AML-193 (cell line): ENCODE measurements at places on chromosomes 7 and 10.

GRCh38 chr7:117169907-117170306 is 153.0 kb downstream of the WNT2 start:
- DNase-seq: no peak

- no peak for DNase-seq
Measured at GRCh38 chr10:132916956-132917666, 25.3 kb downstream of the CFAP46 start.

DNA sequence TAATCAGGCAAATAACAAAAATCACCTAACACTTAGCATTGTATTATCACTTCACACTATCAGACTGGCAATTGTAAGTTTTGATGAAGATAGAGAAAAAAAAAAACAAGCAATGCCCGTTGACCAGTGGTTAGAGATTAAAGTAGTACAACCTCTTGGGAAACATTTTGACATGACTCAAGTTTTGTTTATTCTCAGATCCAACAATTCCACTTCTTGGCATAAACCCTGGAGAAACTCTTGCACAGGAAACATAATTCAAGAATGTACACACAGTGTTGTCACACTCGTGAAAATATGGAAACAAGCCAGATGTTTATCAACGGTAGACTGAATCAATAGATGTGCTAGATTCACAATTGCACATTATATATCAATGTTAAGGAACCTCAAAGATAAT is 37.2 kb downstream of the FRMD4A start:
- no peak for DNase-seq

GRCh38 chr10:7027913-7028808 is 382.7 kb downstream of the SFMBT2 start:
- no peak for DNase-seq

DNA sequence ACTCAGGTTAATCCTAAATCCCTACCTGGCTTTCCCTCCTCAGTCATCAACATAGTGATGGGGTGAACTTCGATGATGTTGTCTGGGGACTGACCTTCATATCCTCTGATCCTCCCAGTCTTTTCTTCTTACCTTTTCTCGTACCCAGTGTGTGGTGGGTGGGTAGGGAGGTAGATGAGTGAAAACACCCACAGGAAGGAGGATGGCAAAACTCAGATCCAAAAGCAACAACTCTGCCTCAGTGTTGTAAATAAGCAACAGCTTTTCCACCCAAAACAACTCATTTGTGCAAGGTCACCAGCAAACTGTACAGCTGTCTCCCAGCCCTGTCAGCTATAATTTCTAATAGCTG is 38.6 kb downstream of the VOPP1 start:
- DNase-seq: no peak

GRCh38 chr10:133481657-133482056 is 27.9 kb downstream of the SCART1 start:
- DNase-seq: no peak

DNA sequence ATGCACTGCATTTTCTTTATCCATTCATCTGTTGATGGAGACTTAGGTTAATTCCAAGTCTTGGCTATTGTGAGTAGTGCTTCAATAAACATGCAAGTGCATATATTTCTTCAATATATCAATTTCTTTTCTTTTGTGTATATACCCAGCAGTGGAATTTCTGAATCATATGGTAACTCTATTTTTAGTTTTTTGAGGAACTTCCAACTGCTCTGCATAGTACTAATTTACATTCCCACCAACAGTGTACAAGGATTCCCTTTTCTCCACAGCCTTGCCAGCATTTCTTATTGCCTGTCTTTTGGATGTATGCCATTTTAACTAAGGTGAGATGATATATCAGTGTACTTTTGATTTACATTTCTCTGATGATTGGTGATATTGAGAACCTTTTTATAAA is 145.2 kb downstream of the LYZL1 start:
- no peak for DNase-seq

- DNase-seq: no peak
Measured at GRCh38 chr10:82378146-82378545, 503.2 kb downstream of the NRG3 start.

DNA sequence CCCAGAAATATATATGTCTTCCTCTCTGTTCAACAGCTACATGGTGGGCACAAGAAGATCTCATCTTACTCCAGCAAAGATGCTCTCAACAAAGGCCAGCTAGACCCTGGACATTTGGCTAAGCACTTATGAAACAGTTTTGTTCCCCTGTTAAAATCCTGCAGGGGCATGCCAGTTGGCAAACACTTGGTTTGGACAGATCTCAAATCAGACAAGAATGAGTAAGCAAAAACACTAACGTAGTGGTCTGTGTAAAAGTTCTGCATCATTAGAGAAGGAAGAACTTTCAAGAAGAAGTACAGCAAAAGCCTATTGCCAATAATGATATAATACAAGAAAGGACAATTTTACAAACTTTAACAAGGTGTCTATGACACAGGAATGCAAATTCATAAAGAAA is 125.6 kb downstream of the CALN1 start:
- DNase-seq: no peak

- no peak for DNase-seq
Measured at GRCh38 chr10:72846238-72846637, 47.3 kb upstream of the OIT3 start.

DNA sequence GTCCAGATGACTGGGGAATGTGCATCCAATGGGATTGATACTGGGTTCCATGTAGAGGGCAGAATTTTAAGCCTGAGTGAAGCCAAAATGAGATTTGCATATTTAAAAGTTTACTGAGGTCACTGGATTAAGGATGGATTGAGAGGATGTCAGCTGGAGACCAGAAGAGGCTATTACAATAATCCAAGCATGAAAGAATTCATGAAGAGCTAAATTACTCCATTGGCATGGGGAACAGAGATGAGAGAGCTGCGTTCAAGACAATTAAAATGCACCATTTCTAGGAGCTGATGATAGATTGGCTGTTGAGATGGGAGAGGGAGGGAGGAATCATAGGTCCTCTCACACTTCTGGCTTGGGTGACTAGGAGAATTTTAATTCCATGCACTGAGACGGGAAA is 158.5 kb downstream of the JCAD start:
- DNase-seq: no peak

DNA sequence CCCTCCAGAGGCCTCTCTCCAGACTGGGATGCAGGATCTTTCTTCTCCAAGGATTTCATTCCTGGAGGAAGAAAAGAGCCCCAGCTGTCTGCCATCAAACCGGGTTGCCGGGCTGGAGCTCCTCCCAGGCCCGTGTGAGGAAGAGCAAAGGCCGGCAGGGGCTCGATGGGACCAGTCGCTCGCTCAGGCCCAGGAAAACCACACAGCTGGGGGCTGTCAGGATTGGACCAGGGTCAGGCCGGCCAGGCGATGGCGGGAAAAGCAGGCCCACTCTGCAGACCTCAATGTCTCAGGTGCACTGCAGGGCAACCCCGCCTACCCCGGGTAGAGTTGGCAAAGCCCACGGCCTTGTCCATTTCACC is 98.1 kb upstream of the DNAAF5 start:
- no peak for DNase-seq

GRCh38 chr7:41110186-41110585 is 592.7 kb downstream of the INHBA start:
- DNase-seq: no peak

DNA sequence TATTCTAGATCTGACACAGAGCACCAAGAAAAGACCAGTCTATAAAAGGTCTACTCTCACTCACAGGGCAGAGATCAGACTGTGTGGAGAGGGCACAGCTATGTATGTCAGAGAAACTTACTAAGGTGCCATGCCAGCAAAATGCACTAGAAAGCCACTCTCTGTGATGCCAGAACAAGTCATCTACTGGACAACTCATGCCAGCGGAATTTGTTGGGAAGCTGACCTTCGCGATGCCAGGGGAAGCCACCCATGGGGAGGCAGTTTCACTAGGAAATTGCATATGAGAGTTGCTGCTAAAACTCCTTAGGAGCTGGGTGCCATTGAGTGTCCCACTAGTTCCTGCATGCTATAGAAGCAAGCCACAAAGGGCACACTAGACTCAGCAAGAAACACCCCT is 58.5 kb downstream of the MICU1 start:
- DNase-seq: no peak

- no peak for DNase-seq
Measured at GRCh38 chr10:34791947-34792346, 23.1 kb downstream of the PARD3 start.

DNA sequence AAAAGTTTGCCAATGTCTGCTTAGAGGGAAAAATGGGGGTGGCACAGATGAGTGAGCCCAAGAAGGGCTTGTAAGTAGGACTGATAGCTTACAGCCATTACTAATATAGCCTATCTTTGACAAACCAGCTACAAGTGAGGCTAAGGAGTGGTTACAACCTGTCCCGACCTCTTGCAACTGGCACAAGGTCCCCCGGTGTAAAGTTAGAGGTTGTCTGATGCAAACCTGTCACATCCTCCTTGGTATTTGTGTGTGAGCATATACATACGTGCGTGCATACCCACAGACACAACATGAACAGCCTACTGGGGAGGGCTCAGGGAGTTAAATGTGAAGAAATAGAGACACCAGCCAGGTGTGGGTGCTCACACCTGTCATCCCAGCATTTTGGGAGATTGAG is 14.6 kb downstream of the ADAP1 start:
- DNase-seq: no peak

GRCh38 chr7:132193898-132194297 is 382.4 kb downstream of the PLXNA4 start:
- no peak for DNase-seq

DNA sequence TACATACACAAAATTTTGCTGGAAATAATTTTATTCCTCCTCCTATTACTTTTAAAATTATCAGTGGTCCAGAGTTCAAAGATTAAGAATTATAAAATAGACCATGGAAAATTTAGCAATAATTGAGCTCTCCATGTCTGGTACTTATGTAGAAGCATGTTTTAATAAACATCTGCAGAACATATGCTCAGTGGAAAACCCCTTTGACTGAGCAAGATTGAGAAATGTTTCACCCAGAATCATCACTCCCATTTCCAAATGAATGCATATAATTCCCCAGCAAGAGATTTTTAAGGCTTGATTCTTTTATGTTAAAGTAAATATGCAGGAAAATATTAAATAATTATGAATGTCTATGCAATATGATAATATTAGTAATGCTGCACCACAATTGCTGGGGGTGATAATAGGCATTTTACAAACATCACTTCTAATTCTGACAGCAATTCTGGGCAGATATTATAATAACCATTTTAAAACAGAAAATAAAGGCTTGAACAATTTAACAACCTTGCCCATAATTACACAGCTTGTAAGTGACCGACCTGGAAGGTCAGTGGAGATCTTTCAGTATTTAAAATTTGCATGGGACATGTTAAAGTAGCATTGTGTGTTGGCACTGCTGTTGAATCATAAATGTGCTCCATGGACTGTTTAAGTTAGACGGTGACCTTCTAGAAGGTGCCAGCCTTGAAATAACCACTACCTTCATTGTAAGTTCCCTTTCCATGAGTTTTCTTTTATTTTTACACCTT is 45.6 kb upstream of the TES start:
- DNase-seq: no peak

GRCh38 chr10:76009531-76009930 is 578.1 kb downstream of the LRMDA start:
- no peak for DNase-seq

GRCh38 chr7:70926666-70927065 is 205.3 kb upstream of the GALNT17 start:
- DNase-seq: no peak

- no peak for DNase-seq
Measured at GRCh38 chr10:103758294-103758681, 97.1 kb downstream of the SH3PXD2A start.

DNA sequence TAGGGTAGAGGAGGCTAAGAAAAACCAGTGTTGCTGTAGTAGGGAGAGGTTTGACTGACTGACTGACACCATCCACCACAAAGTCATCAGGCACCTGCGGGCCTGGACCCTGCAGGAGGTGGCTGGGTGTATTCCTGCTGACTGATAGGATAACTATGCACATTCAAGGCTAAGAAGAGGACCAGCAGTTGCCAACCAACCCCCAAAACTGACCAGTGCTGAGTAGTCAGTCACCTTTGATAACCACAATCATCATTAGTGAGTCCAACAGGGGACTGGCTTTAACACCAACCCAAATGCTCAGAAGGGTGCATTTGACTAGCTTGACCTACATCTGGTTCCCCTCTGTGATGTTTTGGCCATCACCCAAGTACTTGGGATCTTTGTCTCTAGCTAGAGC is 30.5 kb downstream of the PLXNA4 start:
- DNase-seq: no peak

DNA sequence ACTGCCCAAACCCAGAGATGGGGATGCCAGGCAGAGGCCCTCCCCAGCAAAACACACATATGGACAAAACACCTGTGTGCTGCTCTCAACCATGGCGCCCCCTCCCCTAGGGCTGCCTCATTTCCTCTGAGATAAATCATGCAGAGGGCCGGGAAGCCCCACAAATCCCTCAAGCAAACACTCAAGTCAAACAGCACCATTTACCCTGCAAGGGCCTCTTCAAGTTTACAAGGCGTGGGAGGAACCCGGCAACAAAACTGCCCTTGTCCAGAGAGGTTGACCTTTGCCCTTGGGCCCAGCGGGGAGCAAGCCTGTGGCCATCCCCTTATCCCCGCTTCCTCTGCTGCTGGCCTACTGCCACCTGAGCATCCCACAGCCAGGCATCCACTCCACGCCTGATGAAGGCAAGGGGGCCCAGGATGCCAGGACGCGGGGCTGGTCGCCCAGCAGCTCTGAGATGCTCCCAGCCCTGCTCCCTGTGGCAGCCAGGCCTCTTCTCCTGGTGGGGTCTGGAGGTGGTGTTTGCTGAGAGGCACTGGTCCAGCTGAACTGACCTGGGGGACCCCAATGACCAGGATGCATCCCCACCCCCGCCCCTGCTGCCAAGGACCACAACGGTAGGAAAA is 77.4 kb downstream of the DLG5 start:
- no peak for DNase-seq

DNA sequence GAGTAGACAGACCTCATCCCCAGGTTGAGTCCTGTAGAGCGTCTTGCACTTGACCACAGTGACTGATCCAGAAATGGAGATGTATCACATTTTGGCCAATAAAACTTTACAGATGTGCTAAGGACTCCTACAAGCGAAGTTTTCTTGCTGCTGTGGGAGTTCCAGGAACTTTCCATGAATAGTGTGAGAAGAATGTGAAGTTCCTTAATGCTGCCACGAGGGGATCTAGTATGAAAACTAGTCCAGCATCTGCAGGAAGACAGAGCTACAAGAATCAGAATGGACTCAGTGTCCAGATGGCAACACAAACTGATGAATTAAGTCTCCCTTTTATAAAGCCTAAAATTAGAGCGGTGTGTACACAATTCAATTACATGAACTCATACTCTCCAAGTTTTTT is 14.8 kb upstream of the LSM8 start:
- no peak for DNase-seq

- DNase-seq: no peak
Measured at GRCh38 chr7:156903232-156903909, 10.4 kb upstream of the LMBR1 start.

DNA sequence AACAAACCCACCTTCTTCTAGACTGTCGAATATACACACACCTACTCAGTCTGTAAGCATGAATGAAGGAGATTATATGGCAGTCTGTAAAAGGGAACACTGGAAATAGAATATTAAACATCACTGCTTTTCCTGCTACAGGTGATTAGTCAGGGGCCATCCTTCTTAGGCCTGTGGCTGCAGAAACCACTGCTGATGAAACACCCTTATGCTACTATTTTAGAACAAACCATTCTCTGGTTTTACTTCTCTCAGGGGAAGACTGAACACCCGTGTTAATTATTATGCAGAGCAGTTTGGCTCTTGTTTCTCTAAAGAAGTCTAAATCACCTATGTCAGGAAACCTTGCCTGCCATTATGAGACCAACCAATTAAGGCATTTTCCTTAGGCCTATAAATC is 351.1 kb upstream of the KLF6 start:
- no peak for DNase-seq
